DMS 273 treated with DMSO at 0.1 percent for 48 hours (cell line): ENCODE measurements at places on chromosomes 2 and 18.

DNA sequence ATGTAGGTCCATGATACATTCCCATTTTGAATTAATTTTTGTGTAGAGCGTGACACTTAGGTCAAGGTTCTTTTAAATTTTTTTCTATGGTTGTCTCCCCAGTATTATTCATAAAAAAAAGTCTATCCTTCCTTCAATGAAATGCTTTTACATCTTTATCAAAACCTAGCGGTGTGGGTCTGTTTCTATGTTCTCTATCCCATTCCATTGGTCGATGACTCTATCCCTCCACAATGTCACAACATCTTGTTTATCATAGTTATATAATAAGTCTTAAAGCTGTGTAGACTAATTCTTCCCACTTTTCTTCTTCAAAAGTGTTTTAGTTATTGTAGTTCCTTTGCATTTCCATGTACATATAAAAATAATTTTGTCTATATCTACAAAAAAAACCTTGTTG, 47.2 kb upstream of the GPR17 start:
- no peak for DNase-seq

DNA sequence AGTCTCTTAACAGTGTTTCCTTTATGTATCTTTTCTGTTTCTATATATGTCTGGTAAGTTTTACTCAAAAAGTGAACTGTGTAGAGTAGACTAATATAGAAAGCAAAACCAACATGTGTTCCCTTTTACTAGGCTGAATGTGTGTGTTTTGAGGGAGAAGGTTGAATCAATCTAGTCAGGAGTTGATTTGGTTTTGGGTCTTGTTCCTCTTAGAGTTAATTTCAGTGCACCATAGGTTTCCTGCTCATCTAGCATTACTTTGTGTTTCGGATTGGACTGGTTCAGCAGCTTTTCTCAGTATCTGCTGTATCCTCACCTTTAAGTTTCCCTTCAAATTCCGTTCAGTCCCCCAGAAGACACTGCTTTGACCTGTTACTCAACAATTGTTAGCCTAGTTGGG, 52.0 kb upstream of the TRIM43 start:
- DNase-seq, result no peak

DNA sequence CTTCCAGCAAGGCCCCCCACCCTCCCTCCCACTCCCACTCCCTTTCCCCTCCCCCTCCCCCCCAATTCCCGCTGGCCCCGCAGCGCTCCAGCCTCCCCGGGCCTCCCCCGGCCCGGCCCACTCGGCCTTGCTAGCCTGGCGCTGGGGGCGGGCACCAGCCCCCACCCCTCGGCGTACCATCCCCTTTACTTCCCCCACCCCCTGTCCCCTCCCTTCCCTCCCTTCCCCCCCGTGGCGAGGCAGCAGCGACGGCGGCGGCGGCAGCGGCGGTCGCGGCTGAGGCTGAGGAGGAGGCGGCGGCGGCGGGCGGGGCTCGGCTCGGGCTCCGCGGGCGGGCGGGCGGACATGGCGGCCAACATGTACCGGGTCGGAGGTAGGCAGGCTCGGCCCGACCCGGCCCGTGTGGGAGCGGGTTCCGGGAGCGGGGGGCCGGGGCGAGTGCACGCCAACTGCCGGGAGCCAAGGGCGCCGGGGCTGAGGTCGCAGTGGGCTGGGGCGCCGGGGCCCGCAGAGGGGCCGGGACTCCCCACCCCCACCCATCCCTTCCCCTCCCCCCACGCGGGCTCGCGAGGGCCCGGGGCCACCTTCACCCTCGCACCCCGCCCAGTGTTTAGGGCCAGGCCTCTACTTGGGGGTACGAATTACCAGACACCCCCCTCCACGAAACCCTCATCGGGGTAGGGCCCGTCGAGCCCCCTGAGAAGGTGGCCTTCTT, at the start of gene MTA3:
Gene MTA3, plus strand, starts transcription at position 232 of the 715 bp plus-strand sequence. Its CDS starts 114 bp downstream, at position 346.
- DNase-seq, result no peak

DNA sequence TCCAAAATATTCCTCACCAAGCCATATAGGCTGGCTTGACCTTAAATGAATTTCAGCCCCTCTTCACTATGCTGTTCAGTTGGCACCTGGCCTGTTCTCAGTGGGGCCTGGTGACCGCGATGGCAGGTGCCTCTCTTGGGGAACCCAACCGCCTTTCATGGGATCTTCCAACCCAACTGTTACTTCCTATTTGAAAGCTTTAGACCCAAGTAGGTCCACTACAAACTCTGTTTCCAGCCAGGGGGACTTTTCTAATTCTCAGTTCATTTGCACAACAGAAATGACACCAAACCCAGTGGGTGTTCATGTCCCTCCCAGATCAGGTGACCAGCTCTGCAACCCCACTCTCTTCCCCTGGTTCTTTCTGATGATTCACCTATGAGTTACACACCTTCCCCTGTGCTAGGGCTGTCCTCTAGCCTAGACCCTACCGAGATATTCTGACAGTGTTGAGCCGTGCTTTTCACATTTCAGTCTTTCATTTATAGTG, 35.6 kb upstream of the NDUFV2 start:
- DNase-seq, result no peak

GRCh38 chr18:63185984-63186383, 133.6 kb downstream of the BCL2 start:
- no peak for DNase-seq

- DNase-seq, result no peak
Observed at GRCh38 chr2:16375351-16375750, 290.3 kb downstream of the CYRIA start.
